Activated CD4-positive, alpha-beta T cell treated with anti-CD3 and anti-CD28 coated beads, Interleukin-2, Interleukin-6, amounts not matched to agents 100 ng/mL and 50 ng/mL, durations not matched to agents 16 hours and 8 hours (primary cell): ENCODE measurements at places on chromosomes 7 and 10.

DNA sequence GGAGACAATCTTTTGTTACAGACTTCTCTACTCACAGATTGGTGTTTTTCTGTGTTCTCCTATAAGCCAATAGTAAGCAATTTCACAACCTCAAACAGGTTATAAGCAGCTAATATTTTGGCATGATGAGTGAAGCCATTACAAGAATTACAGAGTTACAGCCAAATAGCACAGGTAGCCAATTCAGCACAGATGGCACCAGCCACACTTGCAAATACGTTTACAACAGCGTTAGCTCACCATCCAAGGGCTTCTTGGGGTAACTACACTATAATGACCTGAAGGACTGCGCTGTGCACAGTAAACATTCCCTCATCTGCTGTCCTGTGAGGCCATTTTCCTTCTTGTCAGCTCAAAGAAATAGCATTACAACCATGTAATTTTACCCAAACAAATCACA lies 428.6 kb downstream of the TCERG1L start:
- DNase-seq: no peak

DNA sequence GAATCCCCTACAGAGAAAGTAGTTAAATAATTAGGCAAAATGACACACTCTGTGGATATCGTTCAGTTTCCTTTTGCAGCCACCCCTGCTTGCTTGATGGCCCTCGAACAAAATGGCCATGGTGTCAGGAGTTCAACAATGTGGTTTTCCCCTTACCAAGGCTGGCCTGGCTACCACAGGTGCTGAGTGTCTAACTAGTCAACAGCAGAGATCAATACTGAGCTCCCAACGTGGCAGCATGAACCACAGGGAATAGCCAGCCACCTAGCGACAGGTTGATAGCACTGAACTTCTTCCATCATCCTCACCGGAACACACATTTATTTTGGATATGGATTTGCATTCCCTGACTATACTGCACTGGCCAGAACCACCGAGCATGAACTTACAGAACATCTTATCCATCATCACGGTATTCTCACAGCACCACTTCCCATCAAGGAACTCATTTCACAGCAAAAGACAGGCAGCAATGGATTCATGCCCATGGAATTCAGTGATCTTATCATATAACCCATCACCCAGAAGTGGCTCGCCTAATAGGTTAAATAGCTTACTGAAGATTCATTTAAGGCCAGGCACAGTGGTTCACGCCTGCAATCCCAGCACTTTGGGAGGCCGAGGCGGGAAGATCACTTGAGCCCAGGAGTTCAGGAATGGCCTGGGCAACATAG lies 6.3 kb downstream of the C10orf67 start:
- no peak for DNase-seq

GRCh38 chr10:59362959-59363381 lies 621 bp upstream of the FAM13C start:
- no peak for DNase-seq

- DNase-seq: peak; percentile 4
These were observed 1.8 kb downstream of the CYP2E1 start for GRCh38 chr10:133528845-133529575.

DNA sequence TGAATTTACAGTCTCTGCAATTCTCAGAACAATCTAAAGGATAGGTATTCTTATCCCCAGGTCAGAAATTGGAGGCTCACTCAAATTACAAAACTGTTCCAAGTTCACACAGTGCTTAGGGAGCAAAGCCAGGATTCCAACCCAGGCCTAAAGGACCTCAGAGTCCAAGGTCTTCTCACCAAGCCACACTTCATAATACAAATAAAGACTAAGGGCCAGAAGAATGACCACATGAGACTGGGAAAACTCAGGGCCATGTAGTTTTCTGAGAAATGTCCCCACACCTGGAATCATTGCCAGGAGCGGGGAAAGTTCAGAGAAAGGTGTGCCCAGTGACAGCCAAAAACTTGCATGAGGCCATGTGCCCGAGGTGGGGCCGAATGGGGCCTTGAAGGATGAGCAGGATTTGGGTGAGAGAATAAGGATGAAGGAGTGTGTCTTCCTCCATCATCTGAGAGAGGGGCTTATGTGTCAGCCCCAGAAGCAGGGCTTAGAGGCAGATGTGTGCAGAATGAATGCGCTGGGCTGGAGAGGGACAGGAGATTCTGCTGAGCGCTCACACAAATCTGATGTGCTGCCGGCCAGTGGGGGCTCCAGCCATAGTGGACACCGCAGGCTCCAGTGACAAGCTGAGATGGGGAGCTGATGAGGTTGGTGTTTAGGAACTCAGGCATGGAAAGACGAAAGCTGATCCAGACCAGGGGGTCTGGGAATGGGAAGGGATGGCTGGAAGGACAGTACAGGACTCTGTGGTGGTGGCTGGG lies 35.9 kb downstream of the BLNK start:
- DNase-seq: no peak

- peak; percentile 58 for DNase-seq
These were observed 103.5 kb upstream of the PDLIM1 start for GRCh38 chr10:95394161-95394880.
